CD8-positive, alpha-beta memory T cell (primary cell): ENCODE measurements at places on chromosomes 7 and 10. TPM values are rescaled to one million over a fixed set of nuclear protein-coding genes. Genes with fewer than 3 reads are reported as not detected.

DNA sequence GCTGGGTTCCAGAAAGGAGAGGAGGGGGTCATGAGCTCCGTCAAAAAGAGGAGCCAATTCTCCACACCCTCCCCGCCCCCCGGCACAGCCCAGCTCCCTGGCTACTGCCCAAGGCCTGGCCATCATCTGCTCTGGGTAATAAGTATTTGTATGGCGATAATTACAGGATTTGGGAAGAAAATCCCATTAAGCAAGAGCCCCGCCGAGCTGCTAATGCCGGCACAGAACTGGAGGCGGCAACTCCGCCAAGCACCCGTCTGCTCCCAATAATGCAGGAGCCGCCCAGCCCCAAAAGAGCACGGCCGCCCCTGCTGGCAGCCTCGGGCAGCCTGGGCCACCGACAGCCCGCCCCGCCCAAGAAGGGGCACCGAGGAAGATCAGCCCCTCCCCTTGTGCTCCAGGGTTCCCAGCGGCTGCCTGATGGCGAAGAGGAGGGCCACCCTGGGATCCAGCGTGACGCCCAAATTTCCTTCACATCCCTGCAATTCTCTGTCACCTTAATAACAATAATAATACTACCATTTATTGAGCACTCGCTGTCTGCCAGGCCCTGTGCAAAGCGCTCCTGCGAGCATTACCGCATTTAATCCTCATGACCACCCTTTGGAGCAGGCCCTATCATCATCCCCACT is 5.9 kb downstream of the SLIT1 start:
- no peak overlapping the region for H3K27ac ChIP-seq
- no peak overlapping the region for H3K4me3 ChIP-seq
- H3K27me3 ChIP-seq, result peaks cover 10% of the 10 kb centered on the region

Gene HTRA1
- not detected for total RNA-seq

- no peak overlapping the region for H3K4me3 ChIP-seq
- no peak overlapping the region for H3K27ac ChIP-seq
- no peak for DNase-seq
Measured at GRCh38 chr10:47456794-47457527, 27.0 kb downstream of the ANXA8 start.

- H3K36me3 ChIP-seq, result no peaks in the 10 kb centered on the region
- no peaks in the 10 kb centered on the region for H3K4me1 ChIP-seq
- H3K27ac ChIP-seq, result no peak overlapping the region
- no peak overlapping the region for H3K4me3 ChIP-seq
- no peaks in the 10 kb centered on the region for H3K27me3 ChIP-seq
Measured at GRCh38 chr10:55163388-55163979, 362.5 kb upstream of the PCDH15 start.

Gene CRYGN
- not detected for total RNA-seq

GRCh38 chr10:228366-228765 is 93.1 kb downstream of the ZMYND11 start:
- no peaks in the 10 kb centered on the region for H3K4me1 ChIP-seq
- H3K36me3 ChIP-seq, result no peaks in the 10 kb centered on the region
- H3K27ac ChIP-seq, result no peak overlapping the region
- no peak for DNase-seq
- no peak overlapping the region for H3K4me3 ChIP-seq

Gene MRPS24
- total RNA-seq, result 140 TPM
